Hippocampal formation (tissue), 2 donors: ENCODE measurements at places on chromosomes 2 and 18.

DNA sequence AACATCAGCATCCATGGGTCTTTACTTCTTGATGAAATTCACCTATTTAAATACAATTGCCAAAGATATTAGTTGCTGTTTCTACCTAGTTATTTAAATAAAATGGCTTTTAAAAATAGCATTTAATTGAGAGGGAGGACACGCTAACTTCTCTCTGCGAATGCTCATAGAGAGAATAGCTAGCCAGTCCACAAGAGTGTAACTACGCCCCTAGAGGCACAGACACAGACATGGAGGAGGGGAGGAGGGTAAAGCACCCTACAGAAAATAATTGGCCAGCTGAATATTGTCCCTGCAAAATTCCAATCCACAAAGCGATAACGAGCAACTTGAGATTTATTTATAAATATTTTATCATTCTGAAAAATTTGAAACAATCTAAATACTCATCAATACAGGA, 97.0 kb upstream of the PAPOLG start:
- DNase-seq, result no peak

- no peak for DNase-seq
Measured at GRCh38 chr18:73690222-73690621, 457.4 kb downstream of the FBXO15 start.

GRCh38 chr2:3857576-3857975, 154.2 kb downstream of the DCDC2C start:
- no peak for DNase-seq

DNA sequence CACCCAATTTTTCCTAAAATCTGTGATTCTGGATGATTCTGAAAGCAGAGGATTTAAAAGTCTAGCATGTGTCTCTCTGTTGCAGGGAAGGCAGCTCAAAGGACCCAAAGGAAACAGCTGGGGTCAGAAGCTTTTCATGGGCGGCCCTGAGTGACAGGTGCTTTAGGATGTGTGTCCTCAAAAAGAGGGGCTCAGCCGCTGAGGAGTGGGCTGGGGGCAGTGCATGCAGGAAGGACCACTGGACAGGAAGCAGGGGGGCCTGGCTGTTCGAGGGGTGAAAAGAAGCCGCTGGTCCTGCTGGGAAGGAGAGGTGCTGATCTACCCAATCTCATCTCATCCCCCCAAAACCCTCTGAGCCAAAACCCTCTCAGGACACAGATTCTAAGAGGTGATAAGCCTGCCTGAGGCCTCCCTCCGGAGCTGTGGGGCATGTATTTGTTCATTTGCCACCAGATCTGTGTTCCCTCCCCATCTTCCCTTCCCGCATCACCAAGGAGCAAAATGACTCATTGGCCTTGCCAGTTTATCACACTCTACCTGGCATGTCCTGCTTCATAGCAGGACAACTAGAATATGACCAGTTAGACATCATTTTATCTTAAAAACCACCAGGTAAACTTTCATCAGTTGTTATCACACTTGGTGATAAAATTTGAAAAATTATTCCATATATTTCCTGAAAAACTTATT, 98.8 kb upstream of the MGAT4A start:
- DNase-seq, result no peak

DNA sequence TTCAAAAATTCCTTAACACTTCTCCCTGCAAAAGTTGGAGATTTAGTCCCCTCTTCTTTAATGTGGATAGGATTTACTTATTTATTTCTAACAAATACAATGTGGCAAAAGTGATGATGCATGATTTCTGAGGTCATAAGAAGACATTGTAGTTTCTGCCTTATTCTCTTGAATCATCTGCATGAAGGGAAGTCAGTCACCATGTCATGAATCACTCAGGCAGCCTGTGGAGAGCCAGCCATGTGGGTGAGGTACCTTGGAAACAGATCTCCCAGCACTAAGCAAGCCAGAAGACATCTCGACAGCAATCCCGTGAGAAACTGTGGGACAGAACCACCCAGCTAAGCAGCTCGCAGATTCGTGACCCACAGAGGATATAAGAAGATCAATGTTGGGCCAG, 2.7 kb upstream of the ZC3H8 start:
- DNase-seq, result no peak

DNA sequence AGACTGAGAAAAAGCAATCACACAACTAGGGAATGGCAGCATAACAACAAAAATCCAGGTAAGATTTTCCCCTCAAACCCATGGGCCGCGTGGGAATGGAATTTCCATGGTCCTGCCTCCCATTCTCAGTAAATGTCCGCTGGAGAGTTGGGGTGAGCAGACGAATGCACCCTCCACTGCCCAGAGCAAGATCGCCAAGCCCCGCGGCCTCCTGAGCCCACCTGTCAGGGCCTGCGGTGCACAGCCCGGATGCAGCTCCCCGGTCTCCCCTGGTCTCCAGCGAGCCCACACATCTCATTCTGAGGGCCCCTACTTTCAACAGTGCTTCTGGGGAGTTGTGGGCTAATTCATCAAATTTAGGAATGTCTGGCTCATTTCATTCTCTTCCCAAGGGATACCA, 327.4 kb upstream of the HS6ST1 start:
- no peak for DNase-seq

DNA sequence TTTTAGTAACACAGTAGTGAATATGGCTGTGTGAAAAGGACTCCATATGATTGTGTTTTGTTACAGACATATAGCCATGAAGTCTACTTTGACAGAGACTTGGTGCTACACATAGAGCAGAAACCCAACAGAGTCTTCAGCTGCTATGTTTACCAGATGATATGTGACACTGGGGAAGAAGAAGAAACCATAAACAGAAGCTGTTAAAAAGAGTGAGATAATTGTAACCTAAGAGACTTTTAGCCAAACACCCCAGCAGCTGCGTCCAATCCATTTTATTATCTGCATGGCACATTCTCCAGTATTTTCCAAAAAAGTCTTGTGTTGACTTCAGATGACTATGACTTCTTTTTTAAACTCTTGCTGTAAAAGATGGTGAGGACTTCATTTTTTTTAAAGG, 41.4 kb upstream of the CYBRD1 start:
- no peak for DNase-seq

- no peak for DNase-seq
Measured at GRCh38 chr2:179642462-179642861, 218.9 kb downstream of the ZNF385B start.

GRCh38 chr2:20916604-20917286, 93.8 kb upstream of the LDAH start:
- DNase-seq, result no peak

- no peak for DNase-seq
Measured at GRCh38 chr2:160582490-160583145, 89.0 kb upstream of the RBMS1 start.

DNA sequence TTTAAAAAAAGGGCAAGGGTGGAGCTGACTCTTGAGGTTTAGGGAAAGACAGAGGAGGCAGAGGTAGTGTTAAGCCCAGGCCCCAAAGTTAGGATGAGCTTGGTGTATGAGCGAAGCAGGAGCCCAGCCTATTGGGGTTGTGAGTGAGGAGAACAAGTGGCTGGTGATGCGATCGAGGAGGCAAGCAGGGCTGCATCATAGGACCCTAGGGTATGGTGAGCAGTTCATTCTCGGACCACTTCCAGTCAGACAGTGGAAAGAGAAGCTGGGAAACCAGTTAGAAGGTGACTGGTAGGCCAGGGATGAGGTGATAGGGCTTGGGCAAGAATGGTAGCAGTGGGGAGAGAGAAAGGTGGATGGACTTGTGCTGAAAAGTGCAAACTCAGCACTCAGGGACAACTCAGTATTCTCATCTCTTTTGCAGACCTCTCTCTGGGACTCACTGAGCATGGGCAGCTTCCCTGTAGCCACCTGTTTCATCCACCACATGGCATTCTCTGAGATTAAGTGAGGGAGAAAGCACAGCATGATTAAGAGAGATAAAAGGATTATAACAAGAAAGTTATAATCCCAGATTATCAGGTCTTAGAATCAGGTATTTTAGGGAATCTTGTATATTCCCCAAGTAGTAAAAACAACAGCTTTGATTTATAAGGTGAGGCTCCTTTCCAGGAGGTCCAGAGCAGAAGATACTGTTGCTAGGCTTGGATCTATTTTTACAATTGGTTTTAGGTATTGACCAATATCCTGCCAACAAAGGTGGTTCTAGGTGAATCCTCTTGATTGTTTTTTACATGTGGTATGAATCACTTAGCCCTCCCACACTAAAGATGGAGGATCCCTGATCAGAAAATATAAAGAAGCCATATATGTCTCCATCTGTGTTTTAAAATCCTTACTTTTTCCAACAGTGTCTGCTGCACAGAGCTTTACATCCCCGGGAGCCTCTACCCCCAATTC, 38.3 kb downstream of the XRCC5 start:
- no peak for DNase-seq

DNA sequence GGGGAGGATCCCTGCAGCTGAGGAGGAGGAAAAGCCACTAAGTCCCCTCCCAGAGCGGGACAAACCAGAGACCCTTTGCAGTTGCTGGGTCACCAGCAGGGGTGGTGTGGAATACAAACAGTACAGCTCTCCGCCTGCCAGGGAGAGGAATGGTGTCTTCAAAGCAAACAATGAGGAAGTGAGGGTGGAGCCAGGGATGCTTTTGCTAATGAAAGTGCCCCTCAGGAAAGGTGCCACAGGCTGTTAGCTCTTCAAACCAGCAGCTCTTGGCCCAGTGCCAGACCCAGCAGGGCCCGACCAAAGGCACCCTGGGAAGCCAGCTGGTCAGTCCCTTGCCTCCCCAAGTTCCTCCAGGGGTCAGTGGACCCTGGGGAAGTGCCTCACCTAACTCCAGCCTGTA, 102.8 kb downstream of the HIBCH start:
- no peak for DNase-seq

GRCh38 chr2:240840435-240841060, 20.5 kb upstream of the KIF1A start:
- DNase-seq, result peak; percentile 55

GRCh38 chr2:8490166-8490721, 191.6 kb upstream of the ID2 start:
- no peak for DNase-seq

GRCh38 chr2:75462206-75462605, 98.5 kb downstream of the EVA1A start:
- DNase-seq, result no peak

DNA sequence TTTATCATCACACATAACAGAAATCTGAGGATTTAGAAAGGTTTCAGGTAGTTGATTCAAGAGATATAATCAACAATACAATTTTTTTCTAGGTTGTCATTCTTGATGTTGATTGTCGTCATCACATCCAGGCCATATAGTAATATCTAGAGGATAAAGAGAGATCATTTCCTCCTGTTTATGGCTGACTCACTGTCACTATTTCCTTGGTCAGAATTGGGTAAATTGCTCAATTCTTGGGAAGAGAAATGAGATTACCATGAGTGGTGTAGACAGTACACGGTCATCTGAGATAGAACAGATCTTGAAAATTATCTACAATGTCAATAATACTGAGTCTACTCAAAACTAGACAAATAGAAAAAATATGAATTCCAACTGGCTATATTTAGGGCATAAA, 78.8 kb downstream of the ZNF804A start:
- DNase-seq, result no peak

DNA sequence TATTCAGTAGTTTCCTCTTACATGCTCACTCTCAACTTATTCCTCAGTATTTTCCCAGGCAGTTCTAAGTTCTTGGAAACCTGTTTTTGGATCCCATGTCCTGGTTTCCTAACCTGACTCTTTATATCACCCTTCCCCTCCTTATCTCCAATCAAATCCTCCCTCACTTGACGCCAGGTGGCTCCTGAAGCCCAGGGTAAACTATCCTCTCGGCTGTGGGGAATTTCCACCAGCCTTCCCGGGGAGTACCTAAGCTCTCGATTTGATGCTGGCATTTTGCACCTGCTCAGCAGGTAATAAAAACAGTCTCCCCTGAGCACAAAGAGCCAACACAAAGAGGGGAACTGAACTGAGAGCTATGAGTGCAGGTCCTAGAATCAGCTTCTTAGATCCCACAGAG, 538.0 kb downstream of the SLC4A3 start:
- no peak for DNase-seq

DNA sequence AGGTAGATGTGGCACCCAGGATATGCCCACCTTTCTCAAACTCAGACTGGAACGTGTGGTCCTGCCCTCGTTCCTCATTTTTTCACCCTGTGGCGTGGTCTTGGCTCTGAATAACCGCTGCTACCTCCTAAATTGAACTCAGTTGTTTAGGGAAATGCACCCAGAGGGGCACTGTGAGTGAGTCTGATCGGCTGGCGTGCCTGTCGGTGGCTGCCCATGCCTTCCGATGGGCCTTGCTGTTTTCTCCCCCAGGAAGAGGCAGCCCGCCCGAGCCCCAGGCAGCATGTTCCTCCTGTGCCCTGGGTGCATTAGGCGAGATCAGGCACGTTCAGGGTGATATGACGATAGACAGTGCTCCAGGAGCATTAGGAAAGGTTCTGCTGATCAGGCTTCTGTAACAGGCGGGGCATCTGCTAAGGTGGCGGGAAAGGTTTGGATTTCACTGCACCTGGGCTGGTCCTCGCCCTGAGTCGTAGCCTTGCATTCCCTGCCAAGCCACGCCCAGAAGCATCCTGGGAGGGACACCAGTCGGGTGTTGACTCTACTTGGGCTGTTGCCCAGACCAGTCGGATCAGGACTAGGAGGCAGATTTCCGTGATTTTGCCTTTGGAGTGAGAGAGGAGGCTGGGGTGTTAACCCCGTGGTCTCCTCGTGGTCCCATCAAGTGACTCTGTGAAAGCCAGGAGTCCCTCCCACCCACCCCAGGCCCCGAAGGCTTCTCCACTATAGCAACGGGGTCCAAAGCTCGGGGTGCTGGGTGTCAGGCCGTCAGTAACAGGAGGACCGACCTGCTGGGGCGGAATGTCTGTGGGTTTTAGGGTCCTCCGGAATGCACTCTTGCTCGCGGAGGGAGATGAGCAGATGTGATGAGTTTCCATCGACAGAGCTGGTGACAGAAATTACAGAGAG, 75.1 kb downstream of the SH3BP4 start:
- no peak for DNase-seq

- no peak for DNase-seq
Measured at GRCh38 chr2:1601471-1602277, 142.6 kb downstream of the PXDN start.

GRCh38 chr2:23199115-23199918, 185.7 kb upstream of the KLHL29 start:
- DNase-seq, result no peak

GRCh38 chr2:66364495-66365333, 70.2 kb upstream of the MEIS1 start:
- no peak for DNase-seq

- DNase-seq, result no peak
Measured at GRCh38 chr18:45602926-45603325, 12.3 kb upstream of the SLC14A2 start.

- DNase-seq, result no peak
Measured at GRCh38 chr18:12317664-12318333, 9.8 kb downstream of the TUBB6 start.

DNA sequence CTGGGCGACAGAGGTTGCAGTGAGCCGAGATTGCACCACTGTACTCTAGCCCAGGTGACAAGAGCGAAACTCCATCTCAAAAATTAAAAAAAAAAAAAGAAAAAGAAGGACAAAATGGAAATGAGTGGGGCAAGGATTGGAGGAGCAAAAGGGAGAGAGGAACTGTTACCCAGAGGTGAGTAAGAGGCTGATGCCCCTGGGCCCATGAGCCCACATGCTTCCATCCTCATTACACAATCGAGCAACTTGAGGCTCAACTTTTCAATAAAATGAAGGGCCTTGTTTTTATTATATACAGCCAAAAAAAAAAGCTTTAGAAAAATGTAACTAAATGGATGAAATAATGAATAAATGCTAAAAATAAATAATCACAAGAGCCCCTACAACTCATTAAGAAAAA, 91.7 kb upstream of the YWHAQ start:
- DNase-seq, result no peak
